Left lung (tissue), 14 donors: ENCODE measurements at places on chromosomes 2 and 18.
A peak's percentile ranks its signal among the peaks of the same experiment; 100 is the strongest.

DNA sequence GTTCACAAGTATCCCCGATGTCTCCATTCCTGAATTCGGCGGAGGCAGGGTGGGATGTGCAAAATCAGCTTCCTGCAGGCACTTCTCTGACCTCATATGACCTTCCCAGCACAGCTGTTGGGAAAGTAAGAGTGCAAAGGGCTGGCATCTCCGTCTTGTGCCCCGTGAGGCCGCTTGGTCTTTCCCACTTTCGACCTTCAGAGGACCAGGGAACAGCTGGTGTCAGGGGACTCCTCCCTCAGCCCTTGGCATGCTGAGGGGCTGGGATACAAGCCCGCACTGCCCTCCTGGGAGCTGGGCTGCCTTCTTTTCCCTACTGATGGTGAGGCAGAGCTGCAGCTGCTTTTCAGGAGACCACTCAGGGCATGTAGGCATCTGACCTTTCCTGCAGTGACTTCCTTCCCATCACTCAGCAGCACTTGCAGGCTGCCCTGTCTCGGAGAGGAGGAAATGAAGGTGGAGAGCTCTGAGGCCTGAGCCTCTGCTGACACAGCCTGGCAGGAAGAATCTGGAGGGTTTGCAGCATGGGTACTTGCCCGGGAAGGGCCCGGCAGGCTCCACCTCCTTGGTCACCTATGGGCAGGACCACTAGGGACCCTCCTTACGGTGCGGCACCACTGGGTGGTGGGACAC, 277.2 kb upstream of the HS6ST1 start:
- DNase-seq: no peak

GRCh38 chr18:39647627-39648534, 2082.3 kb upstream of the CELF4 start:
- peak; percentile 82 for DNase-seq

DNA sequence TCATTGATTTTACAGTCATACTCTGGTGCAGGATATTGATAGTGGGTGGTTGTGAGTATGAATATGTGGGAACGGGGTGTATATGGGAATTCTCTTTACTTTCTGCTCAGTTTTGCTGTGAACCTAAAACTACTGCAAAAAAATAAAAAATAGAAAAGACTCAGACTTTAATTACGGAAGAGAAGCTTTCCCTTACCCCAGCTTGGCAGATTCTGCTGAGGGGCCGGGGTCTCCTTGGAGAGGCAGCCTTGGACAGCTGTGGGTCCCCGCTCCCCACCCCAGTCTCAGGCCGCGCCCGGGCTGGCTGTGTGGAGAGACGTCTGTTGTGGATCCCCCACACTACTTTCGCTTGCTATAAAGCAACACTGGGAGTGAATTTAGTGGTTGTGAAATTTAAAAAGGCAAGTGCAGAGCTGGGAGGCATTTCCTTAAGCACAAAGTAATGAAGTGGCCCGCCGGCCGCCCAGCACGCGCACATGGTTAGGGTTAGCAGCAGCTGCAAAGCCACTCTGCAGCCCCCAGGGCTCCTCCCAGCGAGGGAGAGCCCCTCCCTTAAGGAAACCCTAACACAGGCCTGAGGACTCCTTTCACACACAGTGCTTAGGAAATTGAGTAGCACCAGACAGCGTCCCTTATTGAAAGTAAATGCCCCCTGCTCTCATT, 102.4 kb downstream of the DDX1 start:
- DNase-seq: peak; percentile 66

DNA sequence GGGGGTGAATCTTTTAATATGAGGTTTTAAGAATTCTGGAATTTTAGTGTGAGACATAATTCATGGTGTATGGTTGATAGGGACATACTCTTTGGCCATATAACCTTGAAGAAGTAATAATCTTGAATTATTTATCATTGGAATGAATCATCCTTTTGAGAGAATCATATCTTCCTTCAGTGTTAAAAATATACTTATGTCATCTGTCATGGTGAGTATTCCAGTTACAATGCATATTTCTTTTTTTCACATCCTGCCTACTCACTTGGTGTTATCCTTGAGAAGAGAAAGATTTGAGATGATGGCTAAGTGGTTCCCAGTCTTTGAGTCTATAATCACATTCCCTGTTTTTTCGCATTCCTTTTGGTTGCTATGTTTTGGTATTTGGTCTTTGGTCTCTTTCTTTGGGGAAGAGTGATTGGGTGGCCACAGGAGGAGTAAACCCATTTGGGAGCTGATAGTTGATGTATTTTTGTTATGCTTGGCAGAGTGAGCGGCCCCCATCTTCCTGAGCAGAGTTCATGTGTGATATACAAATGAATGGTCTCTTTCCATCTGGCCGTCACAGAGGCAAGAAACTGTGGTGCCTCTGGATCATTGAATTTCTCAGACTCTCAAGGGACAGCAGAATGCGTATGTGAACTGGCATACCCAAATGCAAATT, 21.6 kb downstream of the ASAP2 start:
- no peak for DNase-seq

- DNase-seq: no peak
Measured at GRCh38 chr2:166000401-166000800, 46.8 kb upstream of the TTC21B start.

DNA sequence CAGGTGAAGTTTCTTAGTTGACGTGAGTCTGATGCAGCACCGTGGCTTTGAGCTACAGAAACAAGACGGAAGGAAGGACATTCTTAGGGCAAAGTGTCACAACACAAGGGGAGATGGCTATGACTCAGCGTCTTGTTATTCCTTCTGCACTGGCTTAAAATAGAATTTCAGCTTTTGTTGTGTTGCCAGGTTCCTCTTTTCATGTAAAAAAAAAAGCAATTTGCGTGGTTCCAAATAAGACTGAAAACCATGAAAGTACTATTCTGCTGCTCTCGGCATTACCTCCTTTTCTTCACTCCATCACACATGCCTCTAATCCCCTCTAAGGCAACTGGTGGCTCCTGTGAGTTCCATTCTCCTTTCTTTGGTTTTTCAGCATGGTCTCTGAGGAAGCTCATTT, 150.1 kb downstream of the ANTXR1 start:
- DNase-seq: no peak

DNA sequence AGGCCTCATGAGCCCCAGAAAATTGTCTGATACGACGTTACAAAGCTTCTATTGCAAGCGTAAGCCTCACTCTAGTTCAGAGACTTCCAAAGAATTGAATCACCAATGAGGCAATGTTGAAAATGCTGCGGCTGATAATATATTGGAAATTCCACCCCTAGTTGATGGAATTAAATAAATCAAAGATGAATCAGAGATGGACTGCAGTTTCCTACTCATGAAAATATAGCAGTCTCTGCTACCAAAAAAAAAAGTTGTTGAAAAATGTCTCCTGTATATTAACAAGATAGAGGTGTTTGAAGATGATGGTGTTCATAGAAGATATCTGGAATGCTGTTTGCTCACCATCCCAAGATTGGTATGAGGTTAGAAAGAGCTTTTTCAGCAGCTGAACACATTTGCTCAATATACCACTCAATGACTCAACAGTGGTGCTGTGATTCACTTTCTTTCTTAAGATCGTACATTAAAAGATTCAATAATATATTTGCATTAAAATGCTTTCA, 99.8 kb upstream of the ARHGAP28 start:
- no peak for DNase-seq

- DNase-seq: no peak
Measured at GRCh38 chr2:120711694-120712093, 24.0 kb upstream of the GLI2 start.

DNA sequence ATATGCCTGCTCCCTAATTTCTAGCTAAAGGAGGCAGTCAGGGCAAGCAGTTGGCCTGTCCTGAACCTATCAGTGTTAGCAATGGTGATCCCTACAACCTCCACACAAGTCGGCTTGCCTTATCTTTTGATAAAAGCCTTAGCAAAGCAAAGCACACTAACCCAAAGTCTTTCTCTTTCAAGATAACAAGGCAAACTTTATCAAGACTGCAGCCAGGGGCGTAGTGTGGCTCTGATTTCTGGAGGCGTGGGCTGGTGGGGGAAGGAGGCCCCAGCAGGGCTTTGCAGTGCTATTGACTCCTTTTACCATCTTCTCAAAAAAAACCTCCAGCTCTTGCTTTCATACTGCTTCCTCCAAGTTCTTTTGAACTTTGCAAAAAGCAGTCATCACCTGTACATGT, 40.2 kb upstream of the LAMA1 start:
- DNase-seq: no peak

- no peak for DNase-seq
Measured at GRCh38 chr2:11508279-11508678, 25.6 kb upstream of the GREB1 start.

DNA sequence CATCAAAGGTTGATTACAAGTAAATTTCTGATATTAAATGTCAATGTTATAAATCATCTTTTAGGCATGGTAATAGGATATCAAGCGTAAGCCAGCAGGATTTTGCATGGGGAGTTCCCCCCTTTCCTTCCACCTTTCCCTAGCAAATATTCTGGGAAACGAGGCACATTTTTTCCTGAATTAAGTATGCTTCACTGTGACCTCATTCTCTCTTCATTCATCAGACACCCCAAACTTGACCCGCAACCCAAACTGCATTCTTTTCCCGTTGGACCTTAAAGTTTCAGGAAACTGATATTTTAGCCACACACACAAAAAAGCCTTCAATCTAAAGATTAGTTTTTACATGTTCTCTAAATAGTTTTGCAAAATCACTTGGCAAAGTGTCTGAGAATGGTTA, 214.5 kb upstream of the CTAGE1 start:
- DNase-seq: no peak

DNA sequence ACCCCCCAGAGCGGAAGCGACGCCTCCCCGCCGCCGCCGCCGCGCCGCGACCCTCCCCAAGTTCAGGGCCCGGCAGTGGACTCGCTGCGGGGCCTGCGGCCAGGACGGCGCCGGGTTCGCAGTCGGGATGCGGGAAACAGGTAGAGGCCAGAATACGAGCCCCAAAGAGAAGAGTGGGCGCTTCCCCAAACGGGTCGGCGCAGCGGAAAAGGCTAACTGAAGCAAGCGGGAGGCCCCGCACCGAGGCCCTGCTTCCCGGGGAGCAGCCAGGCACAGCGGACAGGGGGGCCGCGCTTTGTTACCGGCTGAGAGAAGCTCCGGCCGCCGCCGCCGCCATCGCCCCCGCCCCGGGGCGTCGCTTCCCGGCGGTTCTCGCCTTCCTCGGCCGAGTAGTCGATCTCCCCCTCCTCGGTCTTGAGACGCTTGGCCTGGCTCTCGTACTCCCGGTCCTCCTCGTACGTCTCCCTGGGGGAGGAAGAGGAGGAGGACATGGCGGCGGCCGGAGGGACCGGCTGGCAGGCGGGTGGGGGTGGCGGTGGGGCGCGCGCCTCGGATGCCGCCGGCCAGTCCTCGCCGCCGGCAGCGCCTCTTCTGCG, 494 bp downstream of the HNRNPLL start:
- peak; percentile 90 for DNase-seq

GRCh38 chr2:73939419-73939818, 12.7 kb downstream of the DGUOK start:
- no peak for DNase-seq

DNA sequence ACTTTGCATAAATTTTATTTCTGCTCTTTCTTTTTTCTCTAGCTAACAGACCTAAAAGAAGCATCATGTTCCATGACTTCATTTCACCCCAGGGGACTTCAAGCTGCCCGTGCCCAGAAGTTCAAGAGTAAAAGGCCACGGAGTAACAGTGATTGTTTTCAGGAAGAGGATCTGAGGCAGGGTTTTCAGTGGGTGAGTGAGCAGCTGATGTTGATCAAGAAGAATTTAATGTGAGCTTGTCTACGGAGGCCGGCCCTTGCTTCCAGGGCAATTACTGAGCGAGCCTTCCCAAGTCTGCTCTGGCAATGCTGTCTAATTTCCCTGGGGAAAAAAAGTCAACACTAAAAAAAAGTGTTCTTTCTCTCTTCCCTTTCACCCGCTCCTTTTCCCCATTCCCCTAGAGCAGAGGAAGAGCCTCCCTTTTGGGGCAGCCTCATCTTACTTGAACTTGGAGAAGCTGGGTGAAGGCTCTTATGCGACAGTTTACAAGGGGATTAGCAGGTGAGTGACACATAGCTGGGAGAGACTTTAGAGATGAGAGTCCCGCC, 1.2 kb downstream of the CDK15 start:
- no peak for DNase-seq

DNA sequence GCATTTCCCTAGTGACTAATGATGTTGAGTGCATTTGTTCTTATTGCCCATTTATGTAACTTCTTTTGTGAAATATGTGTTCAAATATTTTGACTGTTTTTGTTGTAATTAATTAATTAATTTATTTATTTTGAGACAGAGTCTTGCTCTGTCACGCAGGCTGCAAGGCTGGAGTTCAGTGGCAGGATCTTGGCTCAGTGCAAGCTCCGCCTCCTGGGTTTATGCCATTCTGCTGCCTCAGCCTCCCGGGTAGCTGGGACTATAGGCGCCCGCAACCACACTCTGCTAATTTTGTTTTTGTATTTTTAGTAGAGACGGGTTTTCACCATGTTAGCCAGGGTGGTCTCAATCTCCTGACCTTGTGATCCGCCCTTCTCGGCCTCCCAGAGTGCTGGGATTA, 71.9 kb downstream of the TAF4B start:
- DNase-seq: no peak

DNA sequence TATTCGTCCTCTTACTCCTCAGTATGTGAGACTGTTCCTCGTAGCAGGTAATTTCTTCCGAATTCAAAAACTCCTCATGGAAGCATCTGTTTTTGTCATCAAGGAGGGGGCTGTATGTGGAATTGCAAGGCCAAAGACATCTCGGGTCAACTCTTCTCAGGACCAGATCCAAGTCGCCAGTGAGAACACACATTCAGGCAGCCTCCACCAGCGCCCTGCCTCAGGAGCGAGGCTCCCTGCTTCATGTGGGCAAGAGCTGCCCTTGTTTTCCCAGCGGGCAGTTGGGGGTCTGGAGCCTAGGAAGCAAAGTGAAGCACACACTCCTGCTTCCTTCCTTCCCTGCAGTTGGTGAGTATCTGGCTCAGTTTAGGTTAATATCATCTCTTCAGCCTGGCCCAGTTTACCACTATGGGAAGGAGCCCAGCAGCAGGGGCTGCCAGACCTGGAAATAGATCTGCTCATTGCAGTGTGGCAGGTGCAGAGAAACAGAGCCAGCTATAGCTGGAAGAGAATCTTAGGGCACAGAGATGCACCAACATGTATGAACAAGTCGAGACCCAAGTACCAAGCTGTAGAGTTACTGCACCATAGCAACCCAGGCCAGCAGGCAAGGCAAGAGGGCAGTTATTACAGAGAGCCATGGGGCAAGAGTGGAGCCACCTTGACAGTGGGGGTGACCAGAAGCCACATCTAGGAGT, 25.3 kb downstream of the TMEM127 start:
- DNase-seq: no peak

- no peak for DNase-seq
Measured at GRCh38 chr2:241011751-241012510, 13.5 kb downstream of the SNED1 start.
